Activated T-cell treated with anti-CD3 and anti-CD28 coated beads, Interleukin-2, amount 50 U/mL, for 48 hours (primary cell): ENCODE measurements at places on chromosomes 5 and 9.

GRCh38 chr9:123058834-123059233 is 25.4 kb downstream of the GPR21 start:
- no peak for DNase-seq

GRCh38 chr5:179231309-179231708 is 114.0 kb downstream of the ADAMTS2 start:
- DNase-seq = no peak

DNA sequence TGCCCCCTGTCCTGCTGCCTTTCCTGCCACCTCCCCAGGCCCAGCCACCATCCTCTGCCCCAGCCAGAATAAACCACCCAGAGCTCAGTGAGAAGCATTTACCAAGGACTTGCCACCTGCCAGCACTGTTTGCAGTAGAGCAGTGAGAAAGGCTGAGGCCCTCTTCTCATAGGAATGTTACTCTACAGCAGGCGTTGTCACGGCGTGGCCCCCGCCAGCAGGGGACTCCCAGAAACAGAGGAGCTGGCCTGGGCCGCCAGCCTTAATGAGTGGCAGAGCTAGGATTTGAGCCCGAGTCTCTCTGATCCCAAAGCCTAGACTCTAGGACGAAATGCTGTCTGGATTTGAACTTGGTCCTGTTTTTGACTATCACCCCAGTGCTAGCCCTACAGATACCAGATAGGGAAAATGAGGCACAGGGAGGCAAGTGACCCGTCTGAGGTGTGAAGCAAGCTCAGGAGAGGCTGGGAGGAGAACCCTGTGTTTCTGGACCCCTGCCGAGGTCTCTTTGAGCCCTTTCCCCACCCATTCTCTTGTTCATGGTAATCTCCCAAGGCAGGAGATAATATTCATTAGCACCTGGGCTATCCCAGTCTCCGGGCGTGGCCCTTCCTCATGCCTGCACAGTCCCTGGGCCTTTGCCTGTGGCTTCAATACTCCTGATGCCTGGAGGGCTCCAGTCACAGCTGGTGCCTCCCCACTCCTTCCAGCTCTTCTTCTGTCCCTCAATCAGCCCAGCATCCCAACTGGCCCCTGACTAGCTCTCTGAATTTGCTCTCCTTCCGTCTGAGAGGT is 30.7 kb downstream of the HRH2 start:
- no peak for DNase-seq

GRCh38 chr9:112548051-112548440 is 61.4 kb downstream of the KIAA1958 start:
- no peak for DNase-seq

DNA sequence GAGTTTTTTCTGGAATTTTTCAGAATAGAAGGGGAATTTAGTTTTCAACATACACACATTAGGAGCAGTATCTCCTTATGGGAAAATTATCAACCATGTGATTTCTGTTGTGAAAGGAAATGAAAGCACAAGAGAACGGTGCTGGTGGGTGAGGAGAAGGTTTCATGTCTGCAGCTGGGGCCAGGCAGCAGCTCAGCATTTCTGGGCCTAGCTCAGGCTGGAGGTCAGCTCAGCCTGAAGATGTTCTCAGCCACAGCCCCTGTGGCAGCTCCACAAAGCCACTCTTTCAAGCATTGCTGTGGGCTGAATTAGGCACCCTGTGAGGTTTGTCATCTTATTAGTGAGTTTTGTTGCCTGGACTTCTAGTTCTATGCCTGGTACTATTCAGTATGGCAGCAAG is 90.3 kb downstream of the DIRAS2 start:
- no peak for DNase-seq

DNA sequence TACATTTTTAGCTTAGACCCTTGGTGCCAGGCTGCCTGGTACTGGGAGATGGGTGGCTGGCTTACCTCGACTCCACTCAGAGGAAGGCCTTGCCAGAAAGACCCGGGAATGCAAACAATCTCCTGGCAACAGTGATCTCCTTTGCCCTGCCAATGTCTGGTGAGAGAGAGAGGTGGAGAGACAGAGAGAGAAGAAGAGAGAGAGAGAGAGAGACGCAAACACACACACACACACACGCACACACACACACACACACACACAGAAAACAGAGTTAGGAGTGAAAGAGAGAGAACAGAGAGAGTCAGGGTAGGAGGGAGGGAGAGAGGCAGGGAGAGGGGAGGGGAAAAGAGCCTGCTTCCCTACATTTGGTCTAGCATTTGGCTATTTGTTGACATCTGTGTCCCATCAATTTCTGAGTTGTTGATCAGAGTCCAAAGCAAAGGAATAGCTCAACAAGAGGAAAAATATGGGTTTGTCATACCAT is 181.6 kb upstream of the MAP1B start:
- no peak for DNase-seq

GRCh38 chr9:134689321-134690181 is 47.9 kb downstream of the COL5A1 start:
- DNase-seq = peak; percentile 35

DNA sequence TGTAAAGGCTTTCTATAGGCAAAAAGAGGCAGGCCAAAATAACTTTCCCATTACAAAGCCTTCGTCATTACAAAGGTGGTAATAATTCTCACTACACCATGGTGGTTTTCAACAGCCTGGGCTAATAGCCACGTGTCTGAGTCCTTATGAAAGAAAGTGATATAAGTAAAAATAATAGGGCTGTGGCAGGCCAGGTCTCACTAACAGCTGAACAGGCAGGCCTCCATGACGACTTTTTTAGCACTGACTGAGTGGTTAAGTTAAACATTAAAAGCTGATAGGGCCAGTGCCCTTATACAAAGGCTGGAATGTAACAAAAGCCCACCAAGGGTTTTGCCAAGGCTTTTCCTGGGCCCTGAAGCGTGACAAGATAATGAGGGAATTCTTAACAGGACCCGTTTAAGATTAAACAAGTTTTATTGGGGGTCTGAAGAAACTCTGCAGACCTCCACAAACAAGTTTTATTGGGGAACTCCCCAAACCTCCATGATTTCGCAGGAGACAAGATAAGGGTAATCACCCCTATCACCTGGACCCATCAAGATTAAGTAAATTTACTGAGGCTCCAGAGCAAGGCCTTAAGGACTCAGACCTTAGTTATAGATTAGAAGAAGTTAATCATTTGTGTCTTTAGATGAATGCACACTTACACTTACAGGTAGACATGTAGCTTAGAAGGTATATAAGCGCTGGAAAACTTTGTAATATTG is 412.9 kb downstream of the CHSY3 start:
- DNase-seq = no peak

GRCh38 chr9:9392755-9393154 is 1220.0 kb downstream of the PTPRD start:
- DNase-seq = no peak

GRCh38 chr5:104146652-104147051 is 584.1 kb upstream of the NUDT12 start:
- DNase-seq = no peak

GRCh38 chr5:142097681-142098080 is 10.9 kb upstream of the NDFIP1 start:
- DNase-seq = peak; percentile 50

DNA sequence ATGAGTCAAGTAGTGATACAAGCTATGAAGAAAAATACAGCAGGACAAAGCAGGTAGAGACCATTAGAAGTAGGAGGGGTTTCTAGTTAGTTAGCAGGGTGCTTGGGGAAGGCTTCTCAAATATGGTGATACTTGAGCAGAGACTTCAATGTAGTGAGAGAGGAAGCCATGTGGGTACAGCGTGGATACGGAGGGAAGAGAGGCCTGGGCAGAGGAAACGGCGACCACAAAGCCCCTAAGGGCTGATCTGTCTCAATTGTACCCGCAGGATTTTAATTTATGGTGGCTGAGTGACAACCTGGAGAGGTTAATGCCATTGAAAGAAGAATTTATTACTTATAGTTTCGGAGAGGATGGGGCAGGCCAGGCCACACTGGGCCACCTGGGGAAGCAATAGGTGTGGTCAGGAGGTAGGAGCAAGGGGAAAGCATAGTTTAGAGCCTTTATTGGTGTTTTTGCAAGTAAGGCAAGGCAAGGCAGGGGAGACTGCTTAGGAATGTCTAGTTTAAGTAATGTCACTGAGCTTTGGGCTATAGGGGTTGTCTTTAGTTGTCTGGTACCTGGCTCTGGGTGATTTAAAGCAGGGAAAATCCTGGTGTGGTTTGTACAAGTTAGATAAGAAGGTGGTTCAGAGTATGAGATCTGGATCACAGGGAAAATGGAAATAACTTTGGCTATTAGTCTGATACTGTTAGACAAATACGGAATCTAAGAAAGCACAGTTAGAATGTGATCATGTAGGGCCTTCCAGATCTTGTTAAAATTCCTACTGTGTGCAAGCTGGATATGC is 42.6 kb downstream of the GCNT4 start:
- DNase-seq = no peak

GRCh38 chr5:75952963-75953362 is 130.2 kb upstream of the SV2C start:
- DNase-seq = no peak

- DNase-seq = no peak
These were observed 61.5 kb downstream of the TSTD2 start for GRCh38 chr9:97571664-97572063.

DNA sequence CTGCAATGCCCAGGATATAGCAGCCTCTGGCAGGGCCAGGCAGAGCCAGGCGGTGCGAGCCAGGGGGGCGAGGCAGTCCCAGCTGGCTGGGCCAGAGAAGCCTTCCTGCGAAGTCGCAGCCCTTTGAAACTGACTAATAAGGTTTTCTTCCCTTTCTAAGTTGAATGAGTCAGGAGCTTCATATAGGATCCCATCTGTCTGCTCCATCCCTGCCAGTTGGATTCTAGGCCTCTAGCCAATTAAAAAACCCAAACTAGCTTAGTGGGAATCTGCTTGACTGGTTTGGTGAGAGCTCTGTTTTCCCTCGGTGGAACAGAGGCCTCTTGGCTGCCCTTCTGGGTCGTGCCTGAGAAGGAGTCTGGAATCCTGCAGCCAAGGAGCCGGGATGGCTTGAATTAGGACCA is 70.1 kb upstream of the RAPGEF1 start:
- DNase-seq = no peak

- DNase-seq = no peak
These were observed 504.2 kb downstream of the ACTL7B start for GRCh38 chr9:108351571-108351970.

DNA sequence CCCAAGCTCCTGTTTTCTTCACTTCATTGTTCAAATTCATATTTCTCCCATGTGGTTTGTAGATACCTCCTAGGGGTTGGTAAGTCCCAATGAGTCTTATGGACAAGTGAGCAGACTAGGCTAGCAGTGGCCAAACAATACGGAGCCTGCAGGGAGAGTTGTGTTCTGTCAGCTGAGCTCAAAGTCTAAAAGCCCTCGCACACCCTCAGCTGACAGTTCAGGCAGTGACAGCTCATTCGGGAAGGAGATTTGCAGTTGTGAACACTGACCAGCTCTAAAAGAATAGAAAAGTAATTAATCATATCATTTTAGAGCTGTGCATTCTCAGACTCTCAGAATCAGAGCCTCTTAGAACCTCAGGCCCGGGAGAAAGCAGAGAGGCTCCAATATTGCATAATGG is 95.1 kb downstream of the SH3TC2 start:
- DNase-seq = no peak

- no peak for DNase-seq
These were observed 329.1 kb downstream of the MARCHF11 start for GRCh38 chr5:15850536-15850935.

- DNase-seq = peak; percentile 54
These were observed at the start of gene CDO1 for GRCh38 chr5:115816226-115817081. TSS of gene CDO1 (minus strand) at chr5:115816659. CDS start at chr5:115816397, 262 bp downstream.

GRCh38 chr5:43315682-43316081 is 2.5 kb upstream of the HMGCS1 start:
- no peak for DNase-seq

DNA sequence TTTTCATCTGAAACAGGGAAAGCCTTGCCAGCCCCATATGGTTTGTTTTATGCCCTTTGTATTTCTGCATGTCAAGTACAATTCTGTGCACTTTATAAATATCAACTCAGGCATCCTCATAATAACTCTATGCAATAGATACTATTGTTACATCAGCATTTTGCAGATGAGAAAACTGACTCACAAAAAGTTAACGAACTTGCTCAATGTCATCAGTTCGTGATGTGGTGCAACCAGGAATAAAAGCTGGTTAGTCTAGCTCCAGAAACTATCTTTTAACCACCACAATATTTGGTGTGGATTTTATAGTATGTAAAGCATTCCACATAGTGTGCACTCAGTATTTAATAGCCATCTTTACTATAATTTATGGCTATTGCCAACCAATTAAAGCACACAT is 134.9 kb downstream of the MRPS30 start:
- DNase-seq = no peak

- no peak for DNase-seq
These were observed 336.1 kb upstream of the SLC30A5 start for GRCh38 chr5:68757626-68758212.

DNA sequence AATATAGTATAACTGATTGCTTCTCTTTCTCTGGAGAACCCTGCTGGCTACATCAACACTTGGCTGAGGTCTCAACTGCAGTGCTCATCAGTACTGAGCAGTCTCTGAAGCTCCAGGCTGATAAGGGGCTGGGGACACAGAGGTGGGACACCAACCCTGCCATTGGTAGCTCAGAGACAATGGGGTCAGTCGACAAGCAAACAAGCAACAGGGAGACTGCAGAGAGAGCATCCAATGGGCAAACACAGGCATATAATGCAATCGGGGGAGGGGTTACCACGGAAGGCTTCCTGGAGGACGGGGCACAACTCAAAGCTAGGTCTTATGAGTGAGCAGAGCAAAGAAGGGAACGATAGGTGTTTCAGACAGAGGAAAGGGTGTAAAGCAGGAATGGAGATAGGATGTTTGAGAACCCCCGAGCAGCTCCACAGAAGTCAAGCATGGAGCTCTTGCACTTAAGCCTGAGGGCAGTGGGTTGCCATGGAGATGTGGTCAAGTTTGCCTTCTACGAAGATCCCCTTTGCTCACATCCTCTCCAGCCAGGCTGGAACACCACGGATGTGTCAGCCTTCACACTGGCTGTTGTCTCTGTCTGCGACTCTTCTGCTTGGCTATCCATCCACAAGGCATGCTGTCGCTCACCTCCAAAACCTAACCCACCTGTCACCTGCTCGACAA is 21.5 kb upstream of the AKNA start:
- no peak for DNase-seq

DNA sequence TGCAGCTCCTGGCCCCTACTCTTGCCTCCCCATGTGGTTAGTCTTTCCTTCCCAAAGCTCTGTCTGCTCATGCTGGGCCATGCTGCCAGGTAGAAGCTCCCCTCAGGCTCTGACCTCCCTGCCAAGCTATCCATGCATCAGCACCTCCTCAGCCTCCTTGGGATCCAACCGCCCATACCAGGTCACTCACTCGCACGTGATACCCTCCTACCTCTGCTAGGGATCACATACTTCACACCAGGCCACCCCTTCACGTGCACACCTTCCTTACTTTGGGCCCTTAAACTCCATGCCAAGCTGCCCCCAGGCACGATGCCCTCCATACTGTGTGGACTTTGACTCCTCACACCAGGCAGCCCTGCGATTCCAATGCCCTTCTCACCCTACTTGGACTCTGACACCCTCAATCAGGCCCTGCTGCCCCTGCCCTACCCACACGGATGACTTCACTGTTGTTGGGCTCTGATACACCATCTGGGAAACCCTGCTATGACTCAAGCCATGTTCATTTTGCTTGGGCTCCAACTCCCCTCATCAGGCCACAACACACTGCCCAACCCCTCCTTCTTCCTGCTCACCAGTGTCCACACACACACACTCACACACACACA is 34.1 kb downstream of the ZNF483 start:
- no peak for DNase-seq

GRCh38 chr5:170286386-170286925 is 11.1 kb downstream of the LCP2 start:
- DNase-seq = no peak

GRCh38 chr5:28110781-28111180 is 1072.4 kb upstream of the CDH9 start:
- DNase-seq = no peak
